Activated CD8-positive, alpha-beta memory T cell treated with anti-CD3 and anti-CD28 coated beads for 24 hours (primary cell): ENCODE measurements at places on chromosomes 4 and X.

GRCh38 chrX:139179592-139179991, 350.9 kb upstream of the F9 start:
- no peak for DNase-seq

GRCh38 chr4:108168671-108169523, at the start of gene LEF1:
Gene LEF1 (minus strand): TSS chr4:108168932. CDS start chr4:108167767, 1,165 bp downstream.
- peak; percentile 87 for DNase-seq

DNA sequence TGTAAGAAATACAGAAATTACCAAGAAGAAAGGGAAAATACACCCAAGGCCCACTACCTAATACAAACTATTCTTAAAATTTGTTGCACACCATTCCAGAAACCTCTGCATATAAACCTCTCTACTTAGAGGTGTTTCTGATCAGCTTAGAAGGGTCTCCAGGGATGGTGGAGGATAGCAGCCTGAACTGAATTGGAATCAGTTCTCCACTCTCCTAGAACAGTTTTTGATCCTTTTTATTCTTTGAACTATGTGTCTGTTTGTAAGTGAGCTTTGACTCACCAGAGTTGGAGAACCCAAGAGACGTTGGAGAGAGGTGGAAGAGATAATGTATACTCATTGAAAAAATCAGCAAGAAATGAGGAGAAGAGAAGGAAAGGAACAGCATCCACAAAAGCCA, 96.6 kb upstream of the OTUD4 start:
- no peak for DNase-seq

DNA sequence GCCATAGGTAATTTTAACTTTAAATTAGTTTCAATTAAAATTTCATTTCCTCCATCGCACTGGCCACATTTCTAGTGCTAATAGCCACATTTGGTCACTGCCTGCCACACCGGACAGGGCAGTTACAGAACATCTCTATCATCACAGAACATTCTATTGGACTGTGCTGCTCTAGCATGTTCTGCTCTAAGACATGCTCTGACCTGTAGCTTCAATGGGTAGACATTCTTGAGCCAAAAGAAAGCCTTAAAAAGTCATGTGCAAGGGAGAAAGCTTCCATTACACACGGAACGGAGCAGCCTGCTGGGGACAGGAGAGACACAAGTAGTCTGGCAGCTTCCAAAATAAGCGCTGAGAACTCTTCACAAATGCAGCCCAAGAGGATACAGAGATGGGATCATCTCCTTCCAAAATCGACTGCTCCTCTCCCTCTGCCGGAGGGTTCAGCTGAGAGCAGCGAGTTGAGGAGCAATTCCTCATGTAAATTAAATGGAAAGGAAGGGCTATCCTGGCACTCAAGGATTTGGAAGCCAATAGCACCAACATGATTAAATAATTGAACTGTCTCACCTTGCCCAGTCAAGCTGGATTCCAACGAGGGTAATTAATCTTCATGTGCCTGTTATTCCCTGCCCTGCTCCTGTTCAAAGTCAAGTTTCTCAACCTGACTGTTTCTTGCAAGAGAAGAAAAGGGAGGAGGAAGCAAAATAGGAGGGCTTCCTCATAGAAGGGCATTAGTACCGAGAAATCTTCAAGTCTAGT, 336.4 kb upstream of the NOCT start:
- DNase-seq, result no peak

DNA sequence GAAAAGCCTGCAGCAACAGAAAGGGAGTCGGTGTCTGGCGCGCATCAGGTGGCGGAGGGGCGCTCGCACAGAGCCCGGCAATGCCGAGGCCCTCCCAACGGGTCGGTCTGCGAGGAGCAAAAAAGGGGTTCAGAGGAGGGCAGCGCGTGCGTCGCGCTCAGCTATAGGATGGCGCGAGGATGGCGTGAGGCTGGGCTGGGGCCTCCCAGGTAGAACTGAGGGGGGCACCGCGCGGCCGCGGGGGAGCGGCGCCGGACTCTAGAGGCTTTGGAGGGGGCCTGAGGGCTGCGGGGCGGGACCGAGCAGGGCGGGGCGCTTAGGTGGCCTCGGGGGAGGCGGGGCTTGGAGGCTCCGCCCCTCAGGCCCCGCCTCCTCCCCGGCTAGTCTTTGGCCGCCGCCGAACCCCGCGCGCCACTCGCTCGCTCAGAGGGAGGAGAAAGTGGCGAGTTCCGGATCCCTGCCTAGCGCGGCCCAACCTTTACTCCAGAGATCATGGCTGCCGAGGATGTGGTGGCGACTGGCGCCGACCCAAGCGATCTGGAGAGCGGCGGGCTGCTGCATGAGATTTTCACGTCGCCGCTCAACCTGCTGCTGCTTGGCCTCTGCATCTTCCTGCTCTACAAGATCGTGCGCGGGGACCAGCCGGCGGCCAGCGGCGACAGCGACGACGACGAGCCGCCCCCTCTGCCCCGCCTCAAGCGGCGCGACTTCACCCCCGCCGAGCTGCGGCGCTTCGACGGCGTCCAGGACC, at the start of gene PGRMC1:
PGRMC1 (plus strand) TSS at position 414 of the 751 bp plus-strand sequence; CDS start at position 493, 79 bp downstream.
- peak; percentile 86 for DNase-seq

- no peak for DNase-seq
Observed at GRCh38 chr4:40143926-40144508, 52.8 kb upstream of the RHOH start.

GRCh38 chr4:121484633-121485032, 103.8 kb upstream of the QRFPR start:
- no peak for DNase-seq

- no peak for DNase-seq
Observed at GRCh38 chr4:160423879-160424451, 1321.1 kb downstream of the RAPGEF2 start.

- no peak for DNase-seq
Observed at GRCh38 chr4:185734214-185734613, 77.8 kb downstream of the SORBS2 start.

- no peak for DNase-seq
Observed at GRCh38 chrX:25143596-25143995, 127.8 kb upstream of the ARX start.

DNA sequence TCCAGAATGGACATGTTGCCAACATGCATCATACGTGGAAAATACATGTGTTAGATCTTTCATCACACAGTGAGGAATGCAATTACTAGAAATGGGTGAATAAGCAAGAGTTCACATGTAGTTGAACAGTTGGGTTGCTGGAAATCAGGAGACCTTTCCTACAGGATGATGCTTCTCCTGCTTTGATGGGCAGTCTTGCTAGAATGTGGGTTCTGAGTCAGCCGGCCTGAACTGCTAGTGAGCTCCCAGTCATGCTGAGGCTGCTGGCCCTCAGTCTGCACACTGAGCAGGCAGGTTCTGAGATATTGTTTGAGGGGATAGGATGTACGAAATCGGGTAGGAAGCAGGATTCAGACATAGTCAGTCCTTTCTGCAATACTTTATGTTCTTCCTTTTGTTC, 20.2 kb downstream of the MSL3 start:
- DNase-seq, result no peak

DNA sequence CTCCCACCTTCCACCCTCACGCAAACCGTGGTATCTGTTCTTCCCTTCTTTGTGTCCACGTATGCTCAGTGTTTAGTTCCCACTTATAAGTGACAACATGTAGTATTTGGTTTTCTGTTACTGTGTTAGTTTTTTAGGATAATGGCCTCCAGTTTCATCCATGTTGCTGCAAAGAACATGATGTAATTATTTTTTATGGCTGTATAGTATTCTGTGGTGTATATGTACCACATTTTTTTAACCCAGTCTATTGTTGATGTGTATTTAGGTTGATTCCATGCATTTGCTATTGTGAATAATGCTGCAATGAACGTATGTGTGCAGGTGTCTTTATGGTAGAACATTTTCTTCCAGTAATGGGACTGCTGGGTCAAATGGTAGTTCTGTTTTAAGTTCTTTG, 228.1 kb downstream of the FBXO8 start:
- DNase-seq, result no peak

DNA sequence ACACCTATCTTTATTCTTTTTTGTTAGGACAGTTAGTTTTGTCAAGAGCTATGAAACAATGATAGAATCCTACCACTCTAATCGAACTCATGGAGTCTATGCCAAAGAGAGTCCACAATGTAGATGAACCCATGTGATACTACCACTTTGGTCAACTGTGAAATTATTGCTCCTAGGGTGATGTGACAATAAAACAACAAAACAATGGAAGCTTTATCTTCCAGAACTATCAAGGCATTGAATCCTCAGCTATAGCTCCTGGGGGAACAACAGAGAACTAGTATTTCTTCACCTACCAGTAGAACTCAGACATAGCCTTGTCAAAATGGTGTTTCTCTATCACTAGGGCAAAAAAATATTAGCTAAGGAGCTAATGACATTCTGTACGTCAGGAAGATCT, 62.9 kb downstream of the SHROOM4 start:
- DNase-seq, result no peak

- DNase-seq, result peak; percentile 75
Observed at GRCh38 chrX:136909706-136910564, 29.4 kb upstream of the RBMX start.

DNA sequence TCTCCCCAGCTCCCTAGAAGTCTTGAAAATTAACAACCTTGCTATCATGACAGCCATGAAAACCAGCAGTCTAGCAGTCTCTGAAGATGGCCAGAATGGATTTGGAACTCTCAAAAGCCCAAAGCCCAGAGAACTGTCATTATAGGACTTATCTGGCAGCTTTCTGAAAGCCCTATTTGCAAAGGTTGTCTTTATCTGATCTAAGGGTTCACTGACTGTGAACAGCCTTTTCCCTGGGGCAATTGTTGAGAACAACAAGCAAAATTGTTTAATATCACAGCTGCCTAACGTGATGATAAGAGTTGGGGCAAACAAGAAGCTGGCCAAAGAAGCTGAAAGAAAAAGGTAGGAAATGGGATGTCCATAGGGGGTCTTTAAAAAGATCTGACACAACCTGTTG, 20.9 kb upstream of the KLHL8 start:
- no peak for DNase-seq

DNA sequence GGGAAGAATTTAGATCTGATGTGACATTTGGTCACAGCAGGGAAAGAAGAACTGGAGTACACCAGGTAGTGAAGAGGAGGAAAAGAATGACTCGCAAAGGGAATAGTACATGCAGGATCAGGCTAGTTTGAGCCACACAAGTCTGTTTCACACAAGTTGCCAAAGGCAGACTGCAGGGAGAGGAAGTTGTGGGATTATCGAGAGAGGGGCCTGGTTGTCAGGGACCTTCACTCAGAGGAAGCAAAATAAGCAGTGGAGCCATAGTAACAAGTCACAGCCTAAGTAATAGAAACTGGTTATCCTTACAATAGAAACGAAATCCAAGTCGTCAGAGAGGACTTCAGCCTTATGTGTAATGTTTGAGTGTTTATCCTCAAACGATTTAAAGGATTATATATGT, 316.7 kb upstream of the HTR2C start:
- DNase-seq, result no peak

GRCh38 chr4:67087897-67088296, 457.4 kb downstream of the CENPC start:
- peak; percentile 56 for DNase-seq

- DNase-seq, result no peak
Observed at GRCh38 chr4:73729534-73730165, 10.7 kb upstream of the CXCL8 start.

DNA sequence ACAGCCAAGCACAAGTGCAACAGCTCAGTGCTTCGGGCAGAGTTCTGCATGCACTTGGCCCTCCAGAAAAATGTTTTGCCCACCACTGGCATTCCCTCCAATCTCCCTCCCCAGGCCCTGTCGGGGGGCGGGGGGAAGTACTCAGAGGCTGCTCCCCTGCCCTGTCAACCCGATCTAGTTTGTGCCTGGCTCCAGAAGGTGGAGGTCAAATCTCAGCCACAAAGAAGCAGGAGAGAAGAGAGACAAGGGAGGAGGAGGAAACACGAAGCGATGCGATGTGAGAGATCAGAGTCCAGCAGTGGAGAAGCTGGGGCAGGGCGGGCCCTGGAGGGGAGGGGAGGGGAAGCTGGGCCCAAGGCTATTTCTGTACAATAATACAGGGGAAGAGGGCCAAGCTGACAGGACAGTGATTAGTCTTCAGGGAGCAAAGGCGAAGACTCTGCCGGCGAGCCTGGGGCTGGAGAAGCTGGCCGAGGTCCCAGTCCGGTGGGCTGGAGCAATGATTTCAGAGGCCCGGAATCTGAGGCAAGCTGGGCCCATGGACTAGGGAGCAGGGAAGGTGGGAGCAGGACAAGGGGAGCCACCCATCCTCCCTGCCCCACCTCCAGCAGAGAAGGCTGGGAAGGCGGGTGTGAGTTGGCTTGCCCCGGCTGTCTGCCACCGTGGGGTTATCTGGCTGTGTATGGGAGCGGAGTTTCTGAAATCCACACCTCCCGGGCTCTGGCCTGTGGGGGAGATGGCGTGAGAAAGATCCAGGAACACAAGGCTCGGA, 167.1 kb downstream of the EFNB1 start:
- DNase-seq, result no peak

- DNase-seq, result no peak
Observed at GRCh38 chrX:119389871-119390501, 9.2 kb upstream of the SLC25A43 start.

DNA sequence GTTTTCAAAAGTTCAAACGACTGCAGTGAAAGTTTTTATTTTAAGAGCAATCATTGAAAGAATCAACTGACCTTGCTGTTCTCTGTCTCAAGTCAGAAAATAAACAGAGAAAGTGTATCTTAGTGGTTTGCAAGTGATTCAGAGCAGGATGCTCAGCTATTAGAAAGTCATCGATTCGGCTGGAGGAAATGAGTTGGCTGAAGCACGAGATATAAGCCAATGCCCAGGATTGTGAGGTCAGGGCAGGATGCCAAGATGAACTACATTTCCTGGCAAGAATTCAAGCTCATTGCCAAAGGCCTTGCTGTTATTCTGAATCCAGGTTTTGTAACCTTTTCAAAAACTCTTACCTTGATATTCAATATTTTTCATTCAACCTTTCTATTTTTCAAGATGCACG, 541.4 kb upstream of the BOD1L1 start:
- no peak for DNase-seq

GRCh38 chr4:189921058-189921457, 19.6 kb upstream of the FRG1 start:
- DNase-seq, result no peak

DNA sequence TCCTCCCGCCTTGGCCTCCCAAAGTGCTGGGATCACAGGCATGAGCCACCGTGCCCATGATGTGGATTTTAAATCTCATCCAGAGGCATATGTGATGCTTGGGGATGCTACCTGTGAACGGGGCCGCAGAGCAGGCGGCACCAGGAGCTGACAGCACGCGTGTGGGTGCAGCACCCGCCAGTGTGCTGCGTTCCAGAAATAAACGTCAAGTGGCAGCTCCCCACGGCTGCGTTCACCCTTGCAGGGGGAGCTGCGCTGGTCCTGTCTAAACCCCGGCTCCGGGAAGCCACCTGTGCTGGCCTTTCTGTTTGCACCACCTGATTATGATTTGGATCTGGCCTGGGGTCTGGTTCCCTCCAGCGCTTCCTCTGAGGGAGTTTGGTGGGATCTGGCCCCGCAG, 77.8 kb downstream of the SORCS2 start:
- DNase-seq, result no peak

GRCh38 chrX:140500441-140500840, 4.4 kb downstream of the SOX3 start:
- no peak for DNase-seq

GRCh38 chr4:13355111-13355880, 128.8 kb downstream of the RAB28 start:
- DNase-seq, result no peak

GRCh38 chr4:150867148-150867547, 147.9 kb downstream of the LRBA start:
- DNase-seq, result no peak

GRCh38 chr4:118904935-118905334, 16.3 kb downstream of the SYNPO2 start:
- DNase-seq, result no peak

- DNase-seq, result no peak
Observed at GRCh38 chr4:40254608-40255392, 58.0 kb downstream of the RHOH start.

- DNase-seq, result no peak
Observed at GRCh38 chr4:10466161-10466560, 8.9 kb upstream of the ZNF518B start.
